Glomerular endothelial cell (primary cell): ENCODE measurements at places on chromosomes 1 and 21.
A peak's percentile ranks its signal among the peaks of the same experiment; 100 is the strongest.

DNA sequence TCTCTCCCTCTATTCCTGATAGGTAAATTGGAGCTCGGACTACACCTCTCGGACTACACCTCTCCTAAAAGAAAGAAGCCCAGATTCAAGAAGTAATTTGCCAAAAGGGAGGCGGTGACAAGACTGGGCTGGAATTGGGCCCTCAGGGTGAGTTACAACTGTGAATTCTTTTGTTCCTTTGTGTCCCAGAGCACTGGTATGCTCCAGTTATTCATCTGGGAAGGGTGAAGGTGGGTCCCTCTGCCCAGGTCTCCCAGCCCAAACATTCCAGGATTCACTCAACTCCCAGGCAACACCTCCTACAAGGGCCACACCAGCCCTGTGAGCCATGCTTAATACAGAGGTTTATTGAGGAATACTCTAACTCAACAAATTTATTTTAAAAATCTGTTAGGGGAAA lies 69.2 kb downstream of the LMX1A start:
- DNase-seq: no peak

DNA sequence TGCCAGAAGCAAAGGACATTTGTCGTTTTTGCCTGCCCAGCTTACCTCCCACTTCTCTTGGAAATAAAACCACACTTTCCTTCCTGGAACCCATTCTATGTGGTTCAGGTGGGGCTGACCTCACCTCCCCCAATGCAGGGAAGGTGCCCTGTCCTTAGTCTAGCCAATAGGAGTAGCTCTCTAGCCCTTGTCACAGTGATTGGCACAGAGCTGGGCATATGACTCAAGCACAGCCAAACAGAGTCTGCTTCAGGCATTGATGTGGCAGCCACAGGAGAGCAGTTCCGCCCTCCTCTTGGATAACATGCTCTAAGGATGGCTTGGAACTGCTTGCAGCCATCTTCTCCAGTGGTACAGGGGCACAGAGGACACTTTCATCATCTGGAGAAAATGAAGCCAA lies 134.0 kb downstream of the LRIG2 start:
- no peak for DNase-seq

DNA sequence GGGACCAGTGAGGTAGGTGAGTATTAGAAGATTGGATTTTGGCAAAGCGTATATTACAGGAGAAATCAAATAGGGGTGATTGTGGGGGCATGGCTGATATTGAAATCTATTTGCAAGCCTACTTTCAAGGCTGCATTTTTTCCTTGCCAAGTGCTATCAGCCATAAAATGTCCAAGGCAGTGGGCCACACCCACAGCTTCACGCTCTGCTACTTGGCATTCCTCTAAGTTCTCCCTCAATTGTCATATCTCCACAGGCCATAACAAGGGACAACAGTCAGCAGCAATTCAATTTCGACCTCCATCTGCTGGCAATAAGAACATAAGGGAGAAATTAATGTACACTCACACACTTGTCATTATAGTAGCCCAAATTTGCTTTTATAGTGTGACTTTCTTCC lies 667.1 kb upstream of the PKN2 start:
- DNase-seq: no peak

DNA sequence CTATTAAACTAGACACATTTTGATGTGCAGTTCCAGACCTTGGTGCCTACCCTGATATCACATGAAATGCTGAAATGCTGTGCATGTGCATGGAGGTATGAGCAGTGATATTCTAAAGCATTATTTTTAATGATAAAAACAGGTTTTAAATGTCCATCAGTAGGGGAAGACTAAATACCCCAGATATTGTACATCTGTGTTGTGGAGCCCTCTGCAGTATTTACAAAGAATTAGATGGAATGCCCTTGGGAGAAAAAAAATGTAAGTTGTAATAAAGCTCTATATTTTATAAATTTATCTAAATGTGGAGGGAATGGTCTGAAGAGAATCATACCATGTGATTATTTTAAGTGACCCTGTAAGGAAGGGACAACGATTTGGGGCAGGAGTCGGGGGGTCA lies 39.1 kb upstream of the IGSF5 start:
- no peak for DNase-seq

DNA sequence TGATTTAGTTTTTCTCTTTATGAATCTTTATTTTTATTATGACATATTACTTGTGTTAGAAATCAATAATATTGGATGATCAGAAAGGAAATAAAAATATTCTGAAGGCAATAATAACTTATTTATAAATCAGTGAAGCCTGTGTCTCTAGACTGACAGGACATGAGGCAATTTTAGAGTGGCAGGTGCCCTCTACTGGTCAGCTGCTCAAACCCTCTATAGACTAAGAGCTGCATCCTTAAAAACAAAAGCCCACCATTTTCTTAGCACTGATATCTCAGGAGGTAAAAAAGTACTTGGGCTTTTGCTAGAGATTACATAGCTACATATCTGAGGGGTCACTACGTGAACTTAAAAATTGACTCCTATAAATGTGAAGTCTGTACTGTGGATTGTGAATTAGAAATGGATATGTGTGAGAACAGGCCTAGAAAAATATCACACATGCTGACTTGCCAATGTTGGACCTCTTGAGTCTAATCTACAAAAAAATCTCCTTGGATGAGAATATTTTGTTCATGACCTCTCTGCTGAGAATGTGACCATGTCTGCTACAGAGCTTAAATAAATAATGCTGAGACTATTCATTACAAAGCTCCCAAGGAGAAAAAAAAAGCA lies 597.9 kb upstream of the ADAMTS5 start:
- peak; percentile 33 for DNase-seq

GRCh38 chr1:244060117-244060516 lies 9.0 kb downstream of the ZBTB18 start:
- DNase-seq: no peak

- no peak for DNase-seq
Measured at GRCh38 chr1:151619489-151620093, 7.7 kb downstream of the SNX27 start.

DNA sequence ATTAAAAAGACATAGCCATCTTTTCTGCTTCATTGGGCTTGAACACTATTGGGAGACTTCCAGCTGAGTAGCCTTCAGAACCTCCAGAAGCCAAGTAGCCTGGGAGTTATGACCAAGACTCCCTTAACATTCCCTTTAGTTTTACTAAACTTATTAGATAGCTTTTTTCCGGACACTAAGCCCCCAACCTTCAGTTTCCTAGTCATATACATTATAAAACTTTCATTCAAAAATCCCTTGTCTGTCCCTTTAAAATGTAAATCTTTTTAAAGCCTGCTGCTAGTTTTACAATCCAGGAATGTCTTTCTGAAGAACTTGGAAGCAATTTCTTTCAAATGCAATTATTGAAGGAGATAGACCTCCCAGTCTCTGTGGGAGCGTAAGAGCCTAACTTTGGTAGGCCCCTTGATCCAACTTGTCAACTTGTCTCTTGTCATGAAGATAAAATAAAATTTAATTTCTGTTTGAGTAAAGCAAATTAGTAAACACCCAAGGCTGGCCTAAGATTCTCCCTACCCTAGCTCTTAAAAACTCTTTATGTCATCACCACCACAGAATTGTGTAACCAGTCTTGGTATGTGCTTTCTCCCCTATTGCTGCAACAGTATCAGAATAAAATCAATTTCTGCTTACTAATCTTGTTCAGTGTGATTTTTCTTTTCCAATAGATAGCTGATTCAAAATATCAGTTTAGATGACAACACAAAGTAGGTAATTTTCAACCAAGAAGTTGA lies 796.2 kb downstream of the PLA2G4A start:
- no peak for DNase-seq

GRCh38 chr1:208476846-208477170 lies 232.6 kb upstream of the PLXNA2 start:
- no peak for DNase-seq

GRCh38 chr1:240193679-240194078 lies 102.0 kb downstream of the FMN2 start:
- DNase-seq: no peak

DNA sequence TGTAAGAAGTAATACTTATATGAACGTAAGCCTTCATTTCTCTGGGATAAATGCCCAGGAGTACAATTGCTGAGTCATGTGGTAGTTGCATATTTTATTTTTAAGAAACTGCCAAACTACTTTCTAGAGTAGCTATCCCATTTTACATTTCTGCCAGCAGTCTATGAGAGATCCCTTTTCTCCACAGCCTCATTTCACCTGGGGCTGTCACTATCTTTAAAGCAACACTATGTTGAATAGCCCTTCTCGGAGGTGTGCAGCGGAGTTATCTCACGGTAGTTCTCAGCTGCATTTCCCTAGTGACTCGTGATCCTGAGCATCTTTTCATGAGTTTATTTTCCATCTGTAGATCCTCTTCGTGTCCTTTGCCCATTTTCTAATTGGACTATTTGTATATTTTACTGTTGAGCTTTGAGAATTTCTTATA lies 93.4 kb downstream of the ADARB1 start:
- DNase-seq: no peak

- no peak for DNase-seq
Measured at GRCh38 chr1:163872067-163872466, 550.3 kb downstream of the NUF2 start.

GRCh38 chr1:91172541-91172940 lies 150.7 kb upstream of the ZNF644 start:
- DNase-seq: no peak

- no peak for DNase-seq
Measured at GRCh38 chr1:179217943-179218507, 11.5 kb downstream of the ABL2 start.

DNA sequence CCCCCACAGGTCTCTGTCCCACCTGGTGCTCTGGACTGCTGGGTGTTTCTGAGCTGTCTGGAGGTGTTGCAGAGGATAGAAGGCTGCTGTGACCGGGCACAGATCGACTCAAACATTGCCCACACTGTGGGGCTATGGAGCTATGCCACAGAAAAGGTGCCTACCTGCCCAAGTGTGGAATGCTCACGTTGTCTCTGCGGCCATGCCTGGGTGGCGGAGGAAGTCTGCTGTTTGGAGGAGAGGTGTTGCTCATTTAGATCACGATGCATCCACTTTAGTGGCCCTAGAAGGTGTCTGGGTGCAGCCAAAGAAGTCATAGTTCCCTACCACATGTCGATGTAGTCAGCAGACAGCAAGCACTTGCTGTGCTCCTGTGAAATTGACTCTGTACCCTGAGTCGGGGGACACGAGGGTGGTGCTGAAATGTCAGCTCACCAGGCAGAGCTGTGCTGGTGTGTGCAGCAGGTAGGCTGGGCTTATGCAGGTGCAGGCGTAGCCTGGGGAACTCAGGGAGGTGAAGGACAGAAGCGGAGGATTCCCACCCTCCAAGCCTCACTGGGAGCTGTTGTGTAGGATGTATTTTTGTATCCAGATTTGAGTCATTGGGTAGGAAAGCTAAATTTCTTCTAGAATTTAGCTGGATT lies 32.8 kb upstream of the PWP2 start:
- no peak for DNase-seq

- no peak for DNase-seq
Measured at GRCh38 chr1:34977858-34978257, 7.3 kb downstream of the TMEM35B start.

- DNase-seq: no peak
Measured at GRCh38 chr1:205746757-205747412, 3.1 kb downstream of the NUCKS1 start.

DNA sequence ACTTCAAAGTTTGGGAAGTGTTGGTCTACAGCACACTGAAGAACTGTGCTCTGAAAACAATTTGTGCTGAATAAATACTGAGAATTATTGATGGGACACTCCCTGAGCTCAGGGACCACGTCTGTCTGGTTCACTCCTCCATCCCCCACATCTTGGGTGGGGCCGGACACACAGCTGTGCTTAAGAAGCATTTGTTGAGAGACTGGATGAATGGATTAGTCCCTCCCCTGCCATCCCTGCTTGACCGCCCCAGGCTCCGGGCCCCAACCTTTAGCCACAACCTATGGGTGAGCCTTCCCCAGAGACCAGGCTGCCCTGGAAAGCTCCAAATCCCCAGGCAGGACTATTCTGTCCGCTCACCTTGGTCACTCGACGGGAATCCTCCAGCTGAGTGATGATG lies 7.5 kb downstream of the TRIM63 start:
- DNase-seq: no peak

GRCh38 chr1:18066576-18066975 lies 41.0 kb upstream of the IGSF21 start:
- no peak for DNase-seq

- DNase-seq: no peak
Measured at GRCh38 chr1:206059355-206059915, 6.5 kb downstream of the RHEX start.

- no peak for DNase-seq
Measured at GRCh38 chr1:233935297-233935868, 30.9 kb downstream of the SLC35F3 start.

DNA sequence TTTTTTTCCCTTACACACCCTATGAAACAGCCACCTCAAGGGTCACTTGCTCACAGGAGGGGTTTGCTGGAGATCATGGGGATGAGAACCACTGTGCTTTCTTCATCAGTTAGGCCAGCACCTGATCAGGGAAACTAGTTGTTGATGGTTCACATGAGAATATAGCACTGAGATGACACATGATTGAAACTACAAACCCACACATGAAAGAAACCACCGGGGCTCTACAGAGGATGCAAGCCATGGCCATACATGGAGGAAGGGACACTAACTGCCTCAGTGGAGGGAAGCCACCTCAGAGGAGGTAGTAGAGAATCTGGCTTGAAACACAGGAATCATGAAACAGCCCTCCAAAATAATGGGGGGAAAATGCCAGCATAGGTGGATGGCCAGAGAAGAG lies 63.2 kb downstream of the PRKAB2 start:
- no peak for DNase-seq

DNA sequence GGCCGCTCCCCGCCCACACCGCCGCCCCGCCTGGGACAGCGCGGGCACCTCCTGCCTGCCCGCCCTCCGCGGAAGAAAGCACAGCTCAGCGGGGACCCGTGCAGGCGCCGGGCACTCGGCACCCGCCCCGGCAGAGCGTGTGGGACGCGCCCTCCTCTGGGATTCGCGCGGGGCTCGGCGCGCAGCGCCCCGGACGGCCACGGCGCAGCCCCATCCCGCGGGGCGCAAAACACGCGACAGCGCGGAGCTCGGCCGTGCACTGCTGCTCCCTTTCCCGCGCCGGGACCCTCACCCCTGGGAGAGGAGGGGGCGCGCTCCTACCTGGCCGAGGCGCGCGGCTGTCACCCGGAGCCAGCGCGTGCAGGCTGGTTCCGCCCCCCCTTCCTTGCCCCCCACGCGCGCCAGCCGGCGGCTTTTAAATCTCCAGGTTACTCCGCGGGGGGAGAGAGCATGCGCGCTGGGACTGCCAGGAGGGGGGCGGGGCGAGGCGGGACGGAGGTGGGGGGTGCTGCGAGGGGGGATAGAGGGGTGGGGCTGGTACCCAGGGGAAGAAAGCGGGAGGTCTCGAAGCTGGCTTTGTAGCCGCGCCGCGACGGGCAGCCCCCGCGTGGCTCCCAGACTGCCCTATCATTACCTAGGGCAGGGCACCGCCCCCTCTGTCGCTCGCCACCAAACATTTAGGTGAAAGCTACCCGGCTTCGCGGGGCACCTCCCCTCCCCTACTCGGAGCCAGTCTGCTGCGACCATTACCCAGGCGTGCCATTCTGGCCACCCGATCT lies at the start of gene SLC45A3:
SLC45A3 (minus strand) TSS at position 437 of the 779 bp plus-strand sequence. CDS start 15,853 bp downstream, outside the sequence.
- DNase-seq: no peak

- DNase-seq: no peak
Measured at GRCh38 chr1:93676427-93676826, 5.2 kb downstream of the BCAR3 start.
